ENCODE measurements at places on chromosomes 2 and 18.

DNA sequence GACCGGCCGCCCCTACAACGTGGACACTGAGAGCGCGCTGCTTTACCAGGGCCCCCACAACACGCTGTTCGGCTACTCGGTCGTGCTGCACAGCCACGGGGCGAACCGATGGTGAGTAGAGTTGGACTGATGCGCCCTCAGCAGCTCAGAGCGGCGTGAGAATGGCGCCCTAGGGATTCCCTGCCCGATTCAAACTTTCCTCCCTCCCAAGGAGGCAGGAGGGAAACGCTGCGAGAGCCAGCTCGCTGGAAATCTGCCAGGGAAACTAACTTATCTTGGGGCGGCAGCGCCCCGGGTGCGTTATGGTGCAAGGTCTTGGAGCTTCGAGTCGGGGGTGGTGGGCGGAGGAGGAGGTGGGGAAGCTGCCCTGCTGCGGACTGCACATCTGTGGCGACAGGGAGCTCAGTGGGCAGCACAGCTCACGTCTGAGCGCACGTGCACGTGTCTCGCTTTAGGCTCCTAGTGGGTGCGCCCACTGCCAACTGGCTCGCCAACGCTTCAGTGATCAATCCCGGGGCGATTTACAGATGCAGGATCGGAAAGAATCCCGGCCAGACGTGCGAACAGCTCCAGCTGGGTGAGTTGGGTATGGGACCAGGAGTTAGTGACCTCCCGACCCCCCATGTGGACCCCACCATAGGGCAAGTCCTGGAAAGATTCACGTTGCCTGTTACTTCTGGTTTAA, 697 bp downstream of the ITGA4 start:
- peak; percentile 58 for DNase-seq

DNA sequence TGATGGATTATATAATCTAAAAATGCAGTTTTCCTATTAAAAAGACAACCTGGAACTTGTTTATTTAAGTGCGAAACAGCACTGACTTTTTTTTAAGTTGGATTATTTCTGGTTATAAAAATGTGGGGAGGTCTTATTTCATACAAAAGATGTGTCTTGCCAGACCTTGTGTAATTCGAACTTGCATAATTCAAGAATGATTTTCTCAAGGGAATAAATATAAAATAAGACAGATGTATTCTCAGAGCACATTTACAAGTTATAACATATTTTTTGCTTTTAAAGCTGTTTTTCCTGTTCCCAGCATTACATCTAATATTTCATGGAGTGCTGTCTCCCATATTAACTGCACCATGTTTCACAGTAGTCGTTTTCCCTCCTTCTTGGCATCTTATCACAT, 263.1 kb downstream of the CDH20 start:
- DNase-seq, result no peak

- no peak for DNase-seq
Measured at GRCh38 chr2:101401326-101401665, 14.0 kb upstream of the CREG2 start.

DNA sequence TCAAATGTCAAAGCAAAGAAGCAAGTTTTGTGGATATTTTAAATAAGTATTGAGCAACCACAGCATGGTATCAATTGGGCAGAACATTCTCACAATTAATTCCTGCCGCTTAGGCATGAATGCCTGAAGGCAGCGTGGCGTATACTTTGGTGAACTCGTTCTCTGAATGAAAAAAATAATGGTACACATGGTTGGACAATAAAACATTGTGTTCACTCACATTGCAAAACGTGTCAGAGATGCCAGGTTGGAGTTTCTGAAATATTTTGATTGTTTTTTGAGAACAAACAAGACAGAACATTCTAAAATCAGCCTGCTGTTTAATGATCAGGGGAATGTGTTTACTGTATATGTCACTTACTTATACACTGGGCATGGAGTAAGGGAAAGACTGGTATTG, 254.2 kb downstream of the CDH2 start:
- DNase-seq, result no peak

GRCh38 chr2:109623297-109623696, 9.1 kb downstream of the SOWAHC start:
- DNase-seq, result no peak

GRCh38 chr2:241893265-241893664, 23.7 kb downstream of the RTP5 start:
- no peak for DNase-seq

GRCh38 chr2:30680121-30680520, 127.1 kb downstream of the CAPN13 start:
- no peak for DNase-seq

- no peak for DNase-seq
Measured at GRCh38 chr18:77857678-77858655, 608.3 kb downstream of the GALR1 start.

DNA sequence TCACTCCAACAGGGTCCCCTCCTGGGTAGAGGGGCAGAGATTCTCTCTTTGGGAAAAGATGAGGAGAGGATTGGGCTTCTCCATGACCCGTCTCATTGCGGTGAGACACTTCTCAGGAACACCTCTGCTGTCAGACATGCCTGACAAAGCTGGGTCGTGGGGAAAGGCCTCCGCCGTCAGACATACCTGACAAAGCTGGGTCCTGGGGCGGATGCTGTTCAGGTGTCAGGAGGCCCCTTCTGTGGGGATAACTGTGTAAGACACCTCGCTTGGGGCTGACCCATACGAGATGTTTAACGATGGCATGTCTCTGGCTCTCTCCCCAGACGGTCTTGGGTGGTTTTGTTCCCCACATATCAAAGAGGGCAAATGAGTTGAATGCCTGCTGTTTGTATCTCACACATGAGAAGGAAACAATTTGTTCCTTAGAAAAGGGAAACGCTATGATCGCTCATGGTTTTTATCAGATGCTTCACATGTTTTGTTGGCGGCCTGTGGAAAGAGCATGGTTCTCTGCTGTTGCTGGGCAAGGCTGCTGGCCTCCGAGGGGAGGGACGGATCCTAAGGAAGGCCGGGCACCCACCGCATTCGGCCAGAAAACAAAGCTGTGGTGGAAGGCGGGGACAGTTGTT, 40.8 kb upstream of the PXDN start:
- no peak for DNase-seq

DNA sequence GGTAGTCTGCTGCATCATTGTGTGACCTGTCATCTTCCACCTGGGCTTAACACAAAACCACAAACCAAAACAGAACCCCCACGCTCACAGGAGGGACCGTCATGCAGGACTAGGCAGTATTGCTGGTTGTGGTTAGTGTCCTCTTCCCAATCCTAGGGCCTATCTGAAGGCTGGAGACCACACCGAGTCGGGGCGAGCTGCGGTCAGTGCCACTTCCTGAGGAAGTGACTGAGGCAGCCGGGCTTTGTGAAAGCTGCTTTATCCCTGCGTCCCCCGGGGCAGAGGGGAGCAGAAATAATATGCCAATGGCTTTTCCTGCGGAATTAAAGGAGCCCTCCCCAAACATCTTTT, 22.9 kb downstream of the ZNF532 start:
- peak; percentile 26 for DNase-seq

DNA sequence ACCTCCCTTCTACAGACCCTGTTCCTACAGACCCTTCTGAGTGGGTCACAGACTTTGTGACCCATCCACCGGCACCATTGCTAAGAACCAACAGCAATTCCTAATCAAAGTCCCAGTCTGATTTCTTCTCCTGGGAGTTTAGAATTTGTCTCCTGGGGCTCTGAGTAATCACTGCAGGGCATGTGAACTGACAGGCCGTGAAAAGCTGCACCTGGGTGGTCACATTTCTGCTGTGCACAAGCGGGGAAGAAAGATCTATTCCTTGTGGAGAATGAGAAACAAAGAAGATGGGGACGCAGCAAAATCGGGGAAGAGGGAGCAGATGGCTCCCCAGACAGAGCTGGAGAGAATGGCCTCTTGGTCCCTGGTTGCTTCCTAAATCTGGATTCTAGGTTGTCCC, 151.0 kb downstream of the ARL4C start:
- no peak for DNase-seq

GRCh38 chr18:37430357-37431076, 135.1 kb downstream of the CELF4 start:
- DNase-seq, result no peak

GRCh38 chr2:64062840-64063239, 43.6 kb upstream of the VPS54 start:
- no peak for DNase-seq

DNA sequence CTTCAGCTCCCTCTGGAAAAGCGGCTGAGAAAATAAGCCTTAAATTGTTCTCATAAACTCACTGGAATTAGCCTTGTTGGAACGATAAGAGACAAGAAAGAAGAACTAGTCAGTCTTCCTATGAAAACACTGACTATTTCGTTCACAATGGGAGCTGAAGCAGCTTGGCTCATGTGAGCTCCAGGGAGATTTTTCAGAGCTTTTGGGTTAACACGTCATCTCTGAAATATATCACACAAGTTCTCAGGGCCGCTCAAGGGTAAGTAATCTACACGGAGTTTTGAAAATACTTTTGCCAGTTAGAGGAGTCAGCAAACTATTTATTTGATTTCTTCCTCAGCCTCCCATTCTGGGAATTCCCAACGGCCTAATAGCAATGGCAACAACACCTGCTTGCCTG, 316.2 kb upstream of the MGAT5 start:
- DNase-seq, result no peak

DNA sequence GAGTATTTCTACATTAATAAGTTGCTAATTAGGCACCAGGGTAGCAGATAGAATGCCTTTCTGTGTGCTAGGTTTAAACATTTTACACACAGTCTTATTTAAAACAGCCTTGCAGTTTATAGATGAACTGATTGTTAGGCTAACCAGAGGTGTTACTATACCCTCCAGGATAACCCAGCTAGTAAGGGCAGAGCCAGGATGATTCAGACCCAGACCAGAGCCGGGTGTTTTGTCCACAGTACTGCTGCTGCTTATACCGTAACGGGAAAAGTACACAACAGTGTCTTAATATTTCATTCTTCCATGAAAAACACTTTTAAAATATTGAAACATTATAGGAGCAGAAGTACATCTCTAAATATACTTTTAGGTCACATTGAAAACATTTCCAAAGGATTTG, 82.7 kb downstream of the MALT1 start:
- DNase-seq, result no peak

GRCh38 chr2:239304533-239305221, 96.1 kb downstream of the HDAC4 start:
- DNase-seq, result no peak

DNA sequence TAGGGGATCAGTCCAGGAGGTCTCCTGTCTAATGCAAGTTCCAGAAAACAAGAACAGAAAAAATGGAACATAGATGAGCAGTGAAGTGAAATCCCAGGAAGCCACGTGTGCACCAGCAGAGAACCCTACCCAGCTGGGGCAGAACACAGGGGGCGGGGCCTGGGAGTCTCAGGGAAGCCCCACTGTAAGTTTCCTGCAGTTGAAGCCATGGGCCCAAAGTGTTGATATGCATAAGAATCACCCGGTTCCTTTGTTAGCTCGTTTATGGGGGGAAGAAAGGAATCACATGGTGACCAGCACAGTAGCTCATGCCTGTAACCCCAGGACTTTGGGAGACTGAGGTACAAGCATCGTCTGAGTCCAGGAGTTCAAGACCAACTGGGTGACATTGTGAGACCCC, 131.3 kb downstream of the INO80D start:
- DNase-seq, result no peak

DNA sequence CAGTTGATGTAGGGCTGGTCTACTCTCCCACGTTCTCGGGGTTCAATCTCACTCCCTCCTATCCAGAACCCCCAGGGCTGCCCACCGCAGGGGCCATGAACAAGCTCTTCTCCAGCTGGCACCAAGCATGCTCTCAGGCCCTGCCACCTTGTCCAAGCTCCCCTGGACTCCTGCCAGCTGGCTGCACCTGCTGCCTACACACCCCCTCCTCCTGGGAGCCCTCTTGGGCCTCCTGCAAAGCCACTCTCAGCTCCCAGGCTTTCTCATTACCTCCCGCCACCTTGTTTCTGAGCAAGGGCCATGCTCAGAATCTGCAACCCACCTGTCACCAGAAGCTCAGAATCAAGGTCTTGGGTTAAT, 56.0 kb downstream of the HDAC4 start:
- no peak for DNase-seq

GRCh38 chr2:21891191-21891590, 767.4 kb downstream of the TDRD15 start:
- no peak for DNase-seq

DNA sequence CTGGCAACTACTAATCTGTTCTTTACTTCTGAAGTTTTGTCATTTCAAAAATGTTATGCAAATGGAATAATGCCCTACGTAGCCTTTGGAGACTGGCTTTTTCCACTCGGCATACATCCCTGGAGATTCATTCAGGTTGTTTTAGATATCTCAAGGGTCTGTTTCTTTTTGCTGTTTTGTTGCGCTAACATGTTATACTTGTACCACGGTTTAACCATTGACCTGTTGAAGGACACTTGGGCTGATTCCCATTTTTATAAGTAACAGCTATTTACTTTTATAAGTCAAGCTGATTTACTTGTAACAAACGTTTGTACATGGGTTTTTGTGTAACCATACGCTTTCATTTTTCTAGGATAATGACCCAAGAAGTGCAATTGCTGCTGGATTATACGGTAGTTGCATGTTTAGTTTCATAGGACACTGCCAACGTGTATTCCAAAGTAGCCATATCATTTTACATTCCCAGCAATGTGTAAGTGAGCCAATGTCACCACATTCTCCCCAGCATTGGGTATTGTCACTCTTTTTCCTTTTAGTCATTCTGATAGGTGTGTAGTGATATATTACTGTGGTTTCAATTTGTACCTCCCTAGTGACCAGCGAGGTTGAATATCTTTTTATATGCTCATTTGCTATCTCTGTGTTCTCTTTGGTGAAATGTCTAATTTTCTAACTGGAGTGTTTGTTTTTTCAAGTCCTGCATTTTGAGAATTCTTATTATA, 36.5 kb upstream of the STAT4 start:
- no peak for DNase-seq

GRCh38 chr2:229003256-229003655, 267.8 kb downstream of the PID1 start:
- no peak for DNase-seq

DNA sequence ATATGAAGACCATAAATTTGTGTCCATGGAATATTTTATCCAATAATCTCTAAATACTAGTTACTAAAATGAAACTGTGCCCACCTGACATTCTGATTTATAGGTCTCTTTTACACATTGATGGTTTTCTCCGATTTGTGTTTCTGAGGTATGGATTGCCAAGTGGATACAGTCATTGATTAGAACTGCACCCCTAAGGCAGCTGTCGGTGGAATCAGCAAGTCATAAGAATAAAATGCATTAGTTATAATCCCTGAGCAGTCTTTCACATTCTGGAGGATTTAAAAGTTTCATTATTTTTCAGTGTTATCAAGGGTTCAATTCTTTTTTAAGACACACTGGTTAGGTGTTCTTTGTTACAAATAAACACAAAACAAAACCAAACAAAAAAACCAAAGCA, 6.0 kb downstream of the CAVIN2 start:
- no peak for DNase-seq

- DNase-seq, result peak; percentile 13
Measured at GRCh38 chr2:26245810-26246209, 1.1 kb downstream of the HADHB start.
